ENCODE measurements at places on chromosomes 13 and 19.

- DNase-seq, result no peak
These were observed 10.6 kb downstream of the URI1 start for GRCh38 chr19:29952646-29953045.

DNA sequence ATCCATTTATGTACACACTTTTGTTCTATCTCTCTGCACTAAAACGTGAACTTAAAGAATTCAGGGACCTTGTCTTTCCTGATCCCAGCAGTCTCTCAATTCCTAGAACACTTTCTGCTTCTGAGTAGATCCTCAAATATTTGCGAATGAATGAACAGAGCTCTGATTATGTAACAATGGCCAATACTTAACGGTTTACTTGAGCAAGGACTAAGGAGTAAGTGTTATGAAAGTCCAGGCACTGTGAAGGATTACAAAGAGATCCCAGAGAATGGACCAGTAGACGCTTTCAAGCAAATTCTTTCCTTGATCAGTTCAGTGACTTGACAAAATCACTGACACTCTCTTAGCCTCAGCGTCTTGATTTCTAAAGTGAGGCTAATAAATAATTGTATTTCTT lies 514.5 kb upstream of the KLHL1 start:
- DNase-seq, result no peak

- DNase-seq, result peak; percentile 53
These were observed 10.5 kb upstream of the NTN5 start for GRCh38 chr19:48683349-48683748.

- DNase-seq, result peak; percentile 67
These were observed 29.5 kb downstream of the FPR3 start for GRCh38 chr19:51824281-51825005.

DNA sequence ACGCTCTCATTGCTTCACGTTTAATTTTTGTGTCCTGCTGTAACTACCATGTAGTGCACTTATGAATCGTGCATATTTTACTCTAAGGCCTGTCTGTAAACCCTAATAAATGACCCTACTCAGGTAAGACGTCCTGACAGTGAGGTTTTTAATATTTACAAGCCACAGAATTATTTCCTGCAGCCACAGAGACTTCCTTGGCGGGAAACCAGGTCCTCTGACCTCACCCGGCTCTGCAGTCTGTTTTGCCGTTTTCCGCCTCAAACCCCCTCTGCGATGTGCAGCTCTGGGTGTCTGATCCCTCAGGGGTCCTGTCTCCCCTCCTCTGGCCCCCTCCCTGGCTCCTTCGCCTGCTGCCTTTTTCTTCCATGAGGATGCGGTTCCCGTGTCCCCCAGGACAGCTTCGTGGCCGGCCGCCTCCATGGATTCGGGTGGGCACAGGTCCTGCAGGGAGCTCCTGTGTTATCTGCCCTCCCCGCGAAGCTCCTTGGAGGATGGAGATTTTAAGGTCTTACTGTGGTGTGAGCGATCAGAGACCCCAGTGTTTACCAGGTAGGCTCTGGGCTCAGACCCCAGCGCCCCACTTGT lies 66.3 kb downstream of the MCF2L start:
- no peak for DNase-seq

GRCh38 chr13:111304603-111305289 lies 15.7 kb upstream of the TEX29 start:
- DNase-seq, result no peak

DNA sequence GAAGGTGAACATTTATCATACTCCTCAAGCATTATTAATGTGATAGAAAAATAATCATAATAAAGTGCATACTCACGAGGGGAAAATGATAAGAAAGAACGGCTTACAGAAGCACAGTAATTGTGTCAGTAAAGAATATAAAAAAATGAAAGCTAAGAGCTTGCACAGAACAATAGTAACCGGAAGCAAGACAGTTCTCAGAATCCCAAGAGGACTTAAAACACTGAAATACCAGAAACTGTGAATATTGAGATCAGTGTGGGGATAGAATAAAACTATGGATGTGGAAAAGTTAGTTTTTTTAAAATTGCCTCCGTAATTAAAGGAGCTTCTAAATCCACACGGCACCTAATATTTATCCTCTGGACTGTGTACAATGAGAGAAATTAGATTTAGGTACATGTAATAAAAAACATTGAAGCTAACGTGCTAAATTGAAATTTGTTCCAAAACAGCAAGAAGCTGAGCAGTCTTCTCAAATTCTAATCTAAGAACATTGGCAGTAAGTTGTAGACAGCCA lies 482.7 kb downstream of the SLITRK6 start:
- no peak for DNase-seq

- DNase-seq, result no peak
These were observed 155.0 kb downstream of the RAP2A start for GRCh38 chr13:97588993-97589392.

- DNase-seq, result no peak
These were observed 28.7 kb downstream of the COMP start for GRCh38 chr19:18762125-18763023.

GRCh38 chr13:51330791-51331190 lies 8.7 kb upstream of the SERPINE3 start:
- DNase-seq, result no peak

- peak; percentile 45 for DNase-seq
These were observed 72.1 kb downstream of the KLF12 start for GRCh38 chr13:74061926-74062595.

DNA sequence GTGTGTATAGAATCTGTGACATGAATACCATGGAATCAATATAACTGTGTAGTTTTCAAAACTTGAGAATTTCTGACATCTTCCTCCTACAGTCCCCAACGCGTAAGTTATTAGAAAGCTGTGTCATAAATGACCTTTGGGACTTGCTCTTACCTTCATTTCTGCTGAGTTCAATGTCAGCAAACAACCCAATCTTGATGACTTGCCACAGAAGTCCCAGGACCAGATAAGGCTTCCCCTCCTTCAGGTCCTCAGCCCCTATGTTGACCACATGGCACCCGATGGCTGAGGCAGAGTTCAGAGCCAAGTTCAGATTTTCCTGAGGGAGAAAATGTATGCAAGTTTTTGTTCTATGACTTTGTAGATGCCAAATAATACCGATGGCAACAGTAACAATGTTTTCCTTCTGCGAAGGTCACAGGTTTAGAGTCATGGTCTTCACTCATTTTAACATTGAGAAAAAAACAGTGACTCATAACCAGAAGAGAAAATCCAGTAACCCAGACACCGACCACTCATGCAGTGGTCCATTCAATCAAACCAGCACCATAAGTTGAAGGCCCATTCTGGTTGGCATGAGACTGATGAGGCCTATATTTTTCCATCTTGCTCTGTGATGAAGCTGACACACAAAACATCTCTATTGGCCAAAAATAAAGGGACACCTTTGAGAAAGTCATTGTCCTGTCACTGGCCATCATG lies 29.2 kb downstream of the LCP1 start:
- DNase-seq, result no peak

GRCh38 chr13:22738357-22738756 lies 442.4 kb upstream of the SGCG start:
- DNase-seq, result no peak

DNA sequence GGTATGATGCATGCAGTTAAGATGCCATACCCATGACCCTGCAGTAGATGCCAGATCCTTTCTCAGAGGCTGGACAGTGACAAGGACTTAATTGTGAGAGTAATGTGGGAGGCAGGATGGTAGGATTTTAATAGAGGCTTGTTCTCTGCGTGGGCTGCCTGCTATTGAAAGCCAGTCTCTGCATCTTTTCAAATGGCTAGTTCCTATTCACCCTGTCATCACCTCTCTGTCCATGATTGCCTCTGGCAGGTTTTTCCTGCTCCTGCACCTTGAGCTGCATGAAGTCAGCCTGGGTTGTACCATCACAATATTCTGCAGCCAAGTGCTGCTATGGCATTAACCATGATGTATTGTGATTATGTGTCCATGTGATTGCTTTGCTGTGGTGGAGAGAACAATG lies 440.5 kb downstream of the ITGBL1 start:
- DNase-seq, result no peak

GRCh38 chr13:37026771-37027170 lies 26.2 kb downstream of the EXOSC8 start:
- DNase-seq, result no peak

- DNase-seq, result no peak
These were observed at the start of gene CNFN for GRCh38 chr19:42389899-42390298. TSS of gene CNFN (minus strand) at chr19:42390297. CDS start at chr19:42389037, 1,260 bp downstream.

GRCh38 chr13:98576200-98576945 lies 534 bp downstream of the STK24 start:
- DNase-seq, result peak; percentile 11

DNA sequence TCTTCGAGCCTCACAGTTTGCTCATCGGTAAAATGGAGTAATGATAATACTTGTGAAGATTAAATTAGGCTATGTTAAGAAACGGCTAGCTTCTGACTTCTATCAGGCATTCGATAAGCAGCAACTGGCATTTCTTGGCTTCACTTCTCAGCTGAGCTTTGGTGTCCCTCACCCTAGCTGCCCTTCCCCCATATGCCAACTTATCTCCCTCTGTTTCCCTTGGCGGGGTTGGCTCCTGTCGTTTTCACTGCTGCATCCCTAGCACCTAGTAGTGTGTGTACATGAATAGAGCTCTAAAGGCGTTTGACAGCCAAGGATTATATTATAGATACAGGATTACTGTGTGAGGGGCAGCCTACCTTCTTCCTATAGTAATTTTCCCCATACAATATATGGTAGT lies 97.5 kb downstream of the TNFSF11 start:
- DNase-seq, result no peak

GRCh38 chr13:76556627-76557026 lies 329.6 kb downstream of the KCTD12 start:
- DNase-seq, result no peak

- no peak for DNase-seq
These were observed 69.2 kb upstream of the KCTD15 start for GRCh38 chr19:33727331-33727998.

- no peak for DNase-seq
These were observed 1065.8 kb upstream of the MIR17HG start for GRCh38 chr13:90281709-90282108.

DNA sequence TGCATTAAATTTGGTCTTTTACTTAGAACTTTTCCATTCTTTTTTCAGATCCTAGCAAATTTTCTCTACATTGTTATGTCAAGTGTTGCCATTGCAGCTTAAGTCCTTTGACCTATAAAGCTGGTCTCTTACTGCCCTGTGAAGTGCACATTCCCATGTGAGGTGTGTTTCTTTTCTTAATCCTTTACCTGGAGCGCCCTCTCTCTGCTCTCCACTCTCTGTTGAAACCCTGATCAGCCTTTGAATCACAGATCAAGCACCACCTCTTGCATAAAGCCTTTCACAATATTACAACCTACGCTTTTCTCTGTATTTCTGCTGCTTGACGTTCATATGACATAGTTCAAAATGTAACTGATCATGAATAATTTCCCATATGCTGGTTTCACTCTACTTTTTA lies 84.8 kb downstream of the PCDH17 start:
- no peak for DNase-seq

- DNase-seq, result no peak
These were observed 51.9 kb downstream of the GARRE1 start for GRCh38 chr19:34306213-34306661.

DNA sequence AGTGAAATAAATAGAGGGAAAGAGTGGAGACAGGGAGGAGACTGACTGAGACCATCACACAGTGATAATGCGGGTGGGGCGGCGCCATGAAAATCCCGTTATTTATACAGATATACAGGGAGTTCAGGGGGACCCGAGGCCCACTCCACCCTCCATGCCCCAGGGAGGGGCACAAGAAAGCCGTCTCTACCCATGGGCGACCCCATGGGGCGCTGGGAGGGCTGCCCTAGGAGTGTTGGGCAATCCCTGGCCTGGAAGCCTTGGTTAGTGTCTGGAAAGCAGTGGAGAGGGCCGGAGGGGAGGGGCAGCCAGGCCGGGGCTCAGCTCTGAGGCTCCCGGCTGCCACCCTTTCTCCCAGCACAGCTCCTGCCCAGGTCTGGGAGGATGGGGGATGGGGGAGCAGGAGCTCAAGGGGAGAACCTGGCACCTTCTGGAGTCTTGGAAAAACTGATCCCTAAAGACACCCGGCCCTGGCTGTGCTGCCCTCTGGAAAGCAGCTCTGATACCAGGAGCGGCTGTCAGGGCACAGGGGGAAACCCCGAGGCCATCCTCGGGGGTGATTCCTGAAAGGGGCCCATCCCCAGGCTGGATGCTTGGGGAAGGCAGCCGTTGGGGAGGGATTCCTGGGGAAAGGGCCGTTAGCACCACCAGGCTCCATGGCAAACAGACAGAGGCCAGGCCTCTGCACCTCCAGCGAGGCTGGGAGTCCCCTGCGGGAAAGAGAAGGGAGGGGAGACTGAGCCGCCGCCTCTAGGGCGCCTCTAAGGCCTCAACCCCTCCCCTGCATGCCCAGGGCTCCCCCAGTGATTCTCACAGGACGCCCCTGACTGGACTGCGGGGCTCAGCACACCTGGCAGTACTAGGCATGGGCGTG lies 3.0 kb upstream of the PRKD2 start:
- no peak for DNase-seq

DNA sequence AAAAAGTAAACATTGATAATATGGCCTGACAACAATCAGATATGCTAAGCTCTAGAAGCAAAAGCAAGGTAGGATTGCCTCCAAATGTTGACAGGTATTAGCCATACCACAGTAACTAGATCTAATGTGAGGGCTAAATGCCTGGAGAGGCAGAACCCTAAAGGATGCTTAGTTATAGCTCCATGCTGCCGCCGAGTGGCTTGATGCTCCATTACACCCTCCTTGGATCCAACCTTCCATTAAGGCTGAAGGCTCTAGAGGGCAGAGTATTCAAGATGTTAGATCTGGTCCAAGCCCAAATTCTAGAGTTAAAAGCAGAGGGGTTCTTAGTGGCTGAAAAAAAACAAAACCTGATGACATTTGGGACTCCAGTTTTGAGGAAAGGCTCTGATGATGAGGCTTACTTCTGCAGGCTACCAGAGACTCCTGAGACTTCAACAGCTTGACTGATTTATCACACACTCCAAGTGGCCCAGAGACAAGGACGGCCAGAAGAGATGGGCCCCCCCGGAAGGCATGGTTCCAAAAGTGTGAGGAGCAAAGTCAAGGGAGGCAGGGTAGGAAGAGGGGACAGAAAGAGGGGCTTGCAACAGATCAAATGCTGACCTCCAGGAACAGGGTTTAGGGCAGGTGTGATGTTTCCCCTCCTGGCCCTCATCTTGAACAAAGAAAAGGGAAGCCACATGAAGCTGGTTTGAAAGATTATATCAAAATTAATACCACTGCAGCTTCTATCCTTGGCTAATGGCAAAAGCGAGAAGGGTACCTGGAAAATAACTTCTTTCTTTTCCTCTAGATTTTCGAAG lies 21.9 kb upstream of the CPB2 start:
- peak; percentile 76 for DNase-seq

DNA sequence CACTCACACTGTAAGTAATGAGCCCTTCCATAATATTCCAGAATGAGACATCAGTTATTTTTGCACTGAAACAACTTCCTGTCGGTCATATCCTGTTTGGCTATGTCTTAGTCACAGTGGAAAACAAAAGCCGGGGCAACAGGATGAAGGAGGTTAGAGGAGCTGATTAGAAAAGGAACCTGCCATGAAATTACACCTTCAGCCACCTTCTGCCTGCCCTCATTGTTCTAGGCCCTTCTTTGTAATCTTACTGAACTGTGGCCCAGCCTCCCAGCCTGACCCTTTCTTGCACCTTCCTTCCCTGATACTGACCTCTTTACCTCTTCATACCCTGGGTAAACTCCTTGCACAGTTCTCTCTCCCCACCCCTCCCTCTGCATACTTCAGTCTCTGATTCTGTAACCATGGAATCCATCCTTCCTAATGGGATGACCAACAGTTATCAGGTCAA lies 67.3 kb downstream of the DOCK9 start:
- DNase-seq, result peak; percentile 44
